ENCODE measurements at places on chromosomes 3 and 15.

- DNase-seq, result no peak
Measured at GRCh38 chr15:31407376-31407775, 80.7 kb downstream of the KLF13 start.

DNA sequence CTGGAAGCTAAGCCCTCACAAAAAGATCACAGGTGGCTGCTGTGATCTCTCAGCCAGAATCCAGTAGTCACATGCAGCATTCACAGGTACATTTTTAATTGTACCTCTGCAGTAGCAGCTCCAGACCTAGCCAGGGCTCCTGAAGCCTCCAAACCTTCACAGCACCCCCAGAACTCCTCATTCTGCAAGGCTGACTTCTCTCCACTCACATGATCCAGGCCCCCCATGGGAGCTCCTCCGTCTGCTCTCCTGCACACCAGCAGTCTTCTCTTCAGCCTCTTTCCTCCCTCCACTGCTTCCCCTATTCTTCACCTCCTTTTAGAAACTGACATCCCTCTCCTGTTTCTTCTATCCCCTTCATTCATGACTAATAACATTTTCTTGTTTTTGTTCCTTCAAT, 13.2 kb upstream of the CPEB1 start:
- no peak for DNase-seq

DNA sequence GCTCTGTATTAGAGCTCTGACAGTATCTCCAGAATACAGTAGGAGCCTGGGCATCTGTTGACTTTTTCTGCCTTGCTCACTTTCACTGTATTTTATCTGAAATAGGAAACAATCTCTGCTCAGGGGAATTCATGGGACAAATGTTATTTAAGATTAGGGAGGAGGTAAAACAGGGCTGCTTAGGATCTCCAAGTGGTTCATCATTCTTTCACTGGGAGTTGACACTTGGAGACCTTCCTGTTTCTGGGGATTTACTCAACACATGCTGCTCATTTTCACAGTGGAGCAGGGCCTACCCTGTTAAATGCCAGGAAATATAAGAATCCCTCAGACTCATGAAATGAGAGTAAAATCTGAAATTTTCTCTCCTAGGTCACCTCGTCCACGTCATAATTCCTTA, 185.5 kb downstream of the GAP43 start:
- DNase-seq, result no peak

GRCh38 chr15:65765106-65765505, 27.0 kb downstream of the DENND4A start:
- no peak for DNase-seq

DNA sequence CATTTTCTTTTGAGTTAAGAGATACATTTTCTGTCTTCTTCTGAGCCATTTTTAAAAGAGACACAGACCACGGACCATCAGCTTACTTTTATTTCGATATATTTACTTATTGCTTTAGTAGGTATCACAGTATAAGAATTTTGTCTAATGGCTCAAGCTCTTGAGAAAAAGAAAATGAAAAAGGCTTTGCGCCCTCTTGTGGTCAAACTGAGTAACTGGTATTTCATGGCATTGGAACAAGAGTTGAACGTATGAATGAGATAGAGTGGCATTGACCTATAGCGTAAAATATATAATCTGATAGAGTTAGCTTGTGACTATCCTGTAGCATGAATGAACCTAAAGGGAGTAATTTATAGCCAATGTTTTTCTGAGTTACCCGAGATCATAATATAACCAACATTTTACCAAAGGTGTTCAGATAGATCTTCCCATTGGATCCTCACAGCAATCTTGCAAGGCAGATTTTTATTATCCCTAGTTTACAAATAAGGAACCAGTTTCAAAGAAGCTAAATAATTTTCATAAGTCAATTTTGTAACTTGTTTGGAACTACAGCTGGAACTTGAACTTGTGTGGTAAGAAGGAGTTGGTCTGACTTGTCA, 154.6 kb downstream of the POLR2M start:
- peak; percentile 66 for DNase-seq

- DNase-seq, result no peak
Measured at GRCh38 chr15:25743548-25744275, 119.4 kb downstream of the ATP10A start.

- no peak for DNase-seq
Measured at GRCh38 chr3:38524141-38524739, 28.1 kb downstream of the EXOG start.

DNA sequence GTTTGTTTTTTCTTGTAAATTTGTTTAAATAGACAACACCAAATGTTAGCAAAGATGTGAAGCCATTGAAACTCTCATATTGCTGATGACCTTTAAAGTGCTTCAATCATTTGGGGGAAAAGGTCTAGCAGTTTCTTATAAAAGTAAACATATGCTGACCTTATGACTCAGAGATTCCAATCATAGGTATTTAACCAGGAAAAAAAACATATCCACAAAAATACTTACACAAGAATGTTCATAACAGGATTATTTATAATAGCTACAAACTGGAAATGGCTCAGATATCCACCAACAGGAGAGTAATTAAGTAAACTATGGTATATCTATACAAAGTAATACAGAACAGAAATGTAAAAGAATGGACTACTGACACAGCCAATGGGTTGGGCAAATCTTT, 27.1 kb upstream of the RORA start:
- no peak for DNase-seq

DNA sequence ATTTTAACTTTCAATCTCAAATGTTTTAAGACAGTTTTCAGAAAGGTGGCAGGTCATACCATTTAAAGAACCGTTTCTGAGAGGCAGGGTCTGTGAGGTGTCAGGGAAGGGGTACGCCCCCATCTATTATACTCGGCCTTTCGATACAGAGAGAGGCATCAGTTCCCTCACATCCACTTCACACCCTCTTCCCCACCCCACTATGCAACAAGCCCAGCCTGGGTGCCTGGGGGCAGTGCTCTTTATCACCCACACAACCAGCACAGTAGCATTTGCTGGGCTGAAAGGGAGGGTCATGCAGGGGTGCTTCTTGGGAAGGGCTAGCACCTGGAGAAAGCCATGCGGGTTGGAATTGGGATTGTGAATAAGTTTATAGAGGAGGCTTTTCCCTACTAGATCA, 56.0 kb upstream of the KCNMB2 start:
- DNase-seq, result no peak

DNA sequence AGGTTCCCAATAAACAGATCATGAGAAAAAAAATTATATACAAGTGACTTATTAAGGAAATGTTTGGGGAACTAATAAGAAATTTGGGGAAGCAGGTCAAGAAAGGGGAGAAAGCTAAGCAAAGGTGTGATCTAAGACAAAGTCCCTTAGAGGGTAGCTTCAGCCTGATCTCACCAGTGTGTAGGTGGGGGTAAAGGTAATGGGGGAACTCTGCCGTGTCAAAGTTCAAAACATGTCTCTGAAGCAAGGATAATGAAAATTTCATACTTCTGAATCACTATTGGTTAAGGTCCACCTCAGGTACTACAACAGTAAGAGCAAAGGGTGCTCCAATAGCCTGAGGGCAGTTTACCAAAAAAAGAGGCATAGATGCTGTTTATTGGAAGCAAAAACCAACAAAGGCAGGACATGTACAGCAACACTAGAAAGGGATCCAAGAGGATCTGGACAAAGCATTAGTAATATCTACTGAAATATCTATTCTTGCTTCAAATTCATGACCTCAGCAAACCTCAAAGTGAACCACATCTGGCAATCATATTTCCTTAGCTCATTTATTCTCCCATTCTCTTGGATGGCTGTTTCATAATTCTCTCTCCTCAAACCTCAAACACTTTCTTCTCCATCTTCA, 6.9 kb downstream of the ACAD11 start:
- no peak for DNase-seq

DNA sequence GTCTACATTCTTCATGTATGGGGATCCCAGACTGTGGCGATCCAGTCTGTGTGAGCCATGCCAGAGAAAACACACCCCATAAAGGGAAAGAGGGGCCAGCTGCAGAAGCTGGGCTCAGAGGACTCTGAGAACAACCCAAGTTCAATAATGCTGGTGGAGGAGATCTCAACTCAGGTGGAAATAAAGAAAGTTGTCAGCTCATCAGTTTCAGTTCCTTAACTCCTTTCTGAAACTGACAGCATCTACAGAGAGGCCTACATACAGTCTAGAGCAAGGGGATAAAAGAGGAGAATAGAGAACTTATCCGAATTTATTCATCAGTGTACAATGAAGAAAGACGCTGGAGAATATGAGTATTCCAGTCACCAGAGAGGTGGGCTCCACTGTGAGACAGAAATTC, 77.0 kb downstream of the NTRK3 start:
- no peak for DNase-seq

DNA sequence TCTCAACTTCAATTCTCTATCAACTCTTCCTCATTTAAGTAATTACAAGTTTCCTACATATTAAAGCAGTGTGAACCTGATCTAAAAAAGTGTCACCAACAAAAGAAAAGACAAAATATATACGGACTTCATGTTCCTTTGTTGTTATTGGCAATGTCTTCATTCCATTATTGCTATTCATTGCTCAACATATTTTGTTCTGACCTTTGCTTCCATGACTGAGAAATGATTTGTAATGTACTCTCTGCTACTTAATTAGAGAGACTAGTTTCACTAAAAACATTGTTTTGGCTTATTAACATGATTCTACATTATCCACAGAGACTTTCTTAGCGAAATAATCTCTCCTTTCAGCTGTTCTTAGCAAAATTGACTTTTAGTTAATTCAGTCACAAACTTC, 657.2 kb upstream of the ROBO1 start:
- DNase-seq, result no peak

GRCh38 chr3:16024548-16024947, 149.9 kb upstream of the GALNT15 start:
- DNase-seq, result no peak

GRCh38 chr3:4821338-4821737, 157.9 kb upstream of the BHLHE40 start:
- no peak for DNase-seq

- no peak for DNase-seq
Measured at GRCh38 chr3:20027136-20027535, 13.1 kb upstream of the KAT2B start.

DNA sequence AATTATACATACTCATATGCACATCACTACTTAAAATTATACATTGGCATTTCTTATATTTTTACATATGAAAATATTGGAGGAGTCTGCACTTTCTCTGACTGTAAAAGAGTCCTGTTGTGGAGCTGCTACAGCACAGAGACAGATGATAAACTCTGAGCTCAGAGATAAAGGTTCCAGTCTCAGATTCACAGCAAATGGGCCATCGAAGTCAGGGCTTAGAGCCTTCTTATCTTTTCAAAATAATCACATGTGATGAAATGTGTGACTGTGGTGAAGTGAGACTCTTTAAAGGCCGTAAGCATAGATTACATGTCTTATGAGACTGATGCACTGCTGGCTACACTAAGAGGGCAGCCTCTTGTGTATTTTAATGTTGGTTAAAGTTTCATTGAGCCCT, 187.5 kb upstream of the SYNPR start:
- no peak for DNase-seq

DNA sequence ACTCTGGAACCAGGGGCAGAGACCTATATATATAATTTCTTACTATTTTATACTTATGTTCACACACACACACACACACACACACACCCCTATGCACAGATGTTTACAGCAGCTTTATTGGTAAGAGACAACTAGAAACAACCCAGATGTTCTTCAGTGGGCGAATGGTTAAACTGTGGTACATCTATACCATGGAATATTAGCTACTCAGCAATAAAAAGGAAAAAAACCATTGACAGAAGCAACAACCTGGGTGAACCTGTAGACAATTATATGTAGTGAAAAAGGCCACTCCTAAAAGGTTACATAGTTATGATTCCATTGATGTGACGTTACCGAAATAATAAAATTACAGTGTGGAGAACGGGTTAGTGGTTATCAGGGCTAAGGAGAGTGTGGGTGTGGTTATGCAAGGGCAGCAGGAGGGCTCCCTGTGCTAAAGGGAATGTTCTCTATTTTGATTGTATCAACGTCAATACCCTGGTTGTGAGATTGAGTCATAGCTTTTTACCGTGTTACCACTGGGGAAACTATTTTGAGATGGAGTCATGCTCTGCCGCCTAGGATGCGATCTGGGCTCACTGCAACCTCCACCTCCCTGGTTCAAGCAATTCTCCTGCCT, 85.5 kb downstream of the FLNB start:
- peak; percentile 61 for DNase-seq
